H9 (cell line): ENCODE measurements at places on chromosomes 11 and 22.
A peak's percentile ranks its signal among the peaks of the same experiment; 100 is the strongest.

DNA sequence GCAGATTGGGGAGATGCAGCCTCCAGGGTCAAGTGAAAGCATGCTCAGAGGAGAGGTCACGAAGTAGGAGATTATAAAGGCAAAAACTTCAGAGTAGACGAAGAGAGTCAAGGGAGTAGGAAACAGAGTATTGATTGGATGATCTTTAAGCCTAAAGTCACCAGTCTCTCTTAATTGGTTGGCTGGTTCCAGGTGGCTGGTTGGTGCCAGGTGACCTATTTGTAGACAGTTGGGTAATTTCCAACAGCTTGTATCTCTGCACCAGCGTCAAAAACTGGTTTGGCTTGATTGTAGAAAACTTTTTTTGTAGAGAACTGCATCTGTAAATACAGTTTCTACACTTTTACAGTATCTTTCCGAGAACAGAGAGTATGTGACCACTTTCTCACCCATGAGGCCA is 75.7 kb upstream of the CCDC90B start:
- no peak for DNase-seq

DNA sequence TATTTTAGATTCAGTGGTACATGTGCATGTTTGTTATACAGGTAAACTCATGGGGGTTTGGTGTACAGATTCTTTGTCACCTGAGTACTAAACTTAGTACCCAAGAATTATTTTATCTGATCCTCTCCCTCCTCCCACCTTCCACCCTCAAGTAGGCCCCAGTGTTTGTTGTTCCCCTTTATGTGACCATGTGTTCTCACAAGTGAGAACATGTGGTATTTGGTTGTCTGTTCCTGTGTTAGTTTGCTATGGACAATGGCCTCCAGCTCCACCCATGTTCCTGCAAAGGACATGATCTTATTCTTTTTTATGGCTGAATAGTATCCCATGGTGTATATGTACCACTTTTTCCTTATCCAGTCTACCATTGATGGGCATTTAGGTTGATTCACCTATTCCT is 6.8 kb downstream of the SMIM38 start:
- DNase-seq = no peak

- DNase-seq = no peak
Measured at GRCh38 chr11:71083105-71083504, 169.3 kb downstream of the SHANK2 start.

GRCh38 chr11:64742889-64743590 is 902 bp downstream of the RASGRP2 start:
- peak; percentile 76 for DNase-seq

DNA sequence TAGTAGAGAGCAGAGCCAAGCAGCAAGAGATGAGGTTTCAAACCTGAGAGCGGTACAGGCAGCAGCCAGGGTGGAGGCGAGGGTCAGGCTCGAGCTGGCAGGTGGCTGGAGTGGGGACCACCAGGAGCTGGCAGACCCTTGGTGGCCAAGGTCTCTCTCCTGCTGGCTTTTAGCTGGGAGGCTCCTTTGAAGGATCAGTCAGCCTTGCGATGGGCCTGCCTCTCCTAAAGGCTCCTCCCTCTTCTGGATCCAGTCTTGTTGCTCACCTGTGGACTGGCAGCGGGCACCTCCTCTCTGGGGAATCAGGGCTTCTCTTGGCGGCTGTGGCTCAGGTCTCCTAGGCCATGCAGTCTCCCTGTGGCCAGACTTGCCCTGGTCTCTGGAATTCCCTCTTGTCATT is 24.8 kb downstream of the TPST2 start:
- no peak for DNase-seq

DNA sequence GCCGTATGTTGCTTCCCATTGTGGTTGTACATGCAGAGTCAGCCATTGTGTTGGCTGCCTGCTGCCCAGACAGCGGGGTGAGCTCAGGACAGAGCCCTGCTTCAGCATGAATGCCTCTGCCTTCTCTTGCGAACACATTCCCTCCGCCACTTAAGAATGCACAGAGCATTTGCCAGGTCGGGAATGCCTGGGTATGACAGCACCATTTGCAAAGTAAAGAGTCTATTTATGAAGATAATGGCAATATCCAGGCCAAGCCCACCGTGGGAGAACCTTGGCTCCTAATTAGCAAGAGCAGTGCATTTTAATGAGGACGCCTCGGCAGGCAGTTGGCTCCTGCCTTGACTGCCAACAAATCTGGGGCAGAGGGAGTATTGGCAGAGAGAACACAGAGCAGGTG is 62.5 kb upstream of the SORL1 start:
- peak; percentile 34 for DNase-seq

DNA sequence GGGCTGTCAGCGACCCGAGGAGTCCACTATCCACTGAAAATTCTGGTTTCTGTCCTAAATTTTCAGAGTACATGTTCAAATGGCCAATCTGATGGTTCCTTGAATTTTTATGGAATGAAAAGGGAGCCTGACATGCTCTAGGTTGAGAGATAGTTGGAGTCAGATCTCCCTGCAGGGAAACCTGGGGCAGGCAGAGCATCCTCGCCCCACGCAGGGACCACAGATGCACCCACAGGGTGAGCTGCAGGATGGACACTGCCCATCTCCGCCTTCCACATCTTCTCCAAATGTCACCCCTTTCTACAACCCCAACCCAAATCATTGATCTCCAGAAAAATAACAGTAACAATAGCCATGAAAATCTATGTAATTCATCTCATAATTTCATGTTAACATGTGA is 114.2 kb upstream of the IGLL5 start:
- no peak for DNase-seq

- no peak for DNase-seq
Measured at GRCh38 chr22:45328822-45329529, 19.2 kb downstream of the FAM118A start.

DNA sequence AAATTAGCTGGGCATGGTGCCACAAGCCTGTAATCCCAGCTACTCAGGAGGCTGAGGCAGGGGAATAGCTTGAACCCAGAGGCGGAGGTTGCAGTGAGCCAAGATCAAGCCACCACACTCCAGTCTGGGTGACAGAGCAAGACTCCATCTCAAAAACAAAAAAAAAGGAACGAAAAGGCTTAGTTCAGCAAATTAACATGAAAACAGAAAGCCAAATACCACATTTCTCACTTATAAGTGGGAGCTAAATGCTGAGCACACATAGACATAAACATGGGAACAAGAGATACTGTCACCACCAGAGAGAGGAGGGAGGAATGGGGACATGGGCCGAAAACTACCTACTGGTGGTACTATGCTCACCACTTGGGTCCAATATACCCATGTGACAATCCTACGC is 38.6 kb downstream of the SCGB1A1 start:
- DNase-seq = no peak

- DNase-seq = no peak
Measured at GRCh38 chr11:91396236-91397133, 828.1 kb upstream of the FAT3 start.

GRCh38 chr11:43738600-43739409 is 58.3 kb downstream of the HSD17B12 start:
- no peak for DNase-seq

DNA sequence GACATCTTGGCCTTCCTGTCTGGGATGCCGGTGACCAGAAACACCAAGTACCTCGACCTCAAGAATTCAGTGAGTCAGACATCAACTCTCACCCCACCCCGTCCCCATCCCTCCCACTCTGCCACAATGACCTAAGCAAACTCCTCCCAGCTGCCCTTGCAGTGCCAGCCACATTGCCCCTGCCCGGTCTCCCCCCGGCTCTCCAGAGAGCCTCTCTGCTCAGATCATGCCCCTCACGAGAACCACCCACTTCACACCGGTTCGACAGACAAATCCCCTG is 23.6 kb upstream of the MYRF start:
- no peak for DNase-seq

- no peak for DNase-seq
Measured at GRCh38 chr11:7307836-7308235, 56.1 kb downstream of the SYT9 start.

DNA sequence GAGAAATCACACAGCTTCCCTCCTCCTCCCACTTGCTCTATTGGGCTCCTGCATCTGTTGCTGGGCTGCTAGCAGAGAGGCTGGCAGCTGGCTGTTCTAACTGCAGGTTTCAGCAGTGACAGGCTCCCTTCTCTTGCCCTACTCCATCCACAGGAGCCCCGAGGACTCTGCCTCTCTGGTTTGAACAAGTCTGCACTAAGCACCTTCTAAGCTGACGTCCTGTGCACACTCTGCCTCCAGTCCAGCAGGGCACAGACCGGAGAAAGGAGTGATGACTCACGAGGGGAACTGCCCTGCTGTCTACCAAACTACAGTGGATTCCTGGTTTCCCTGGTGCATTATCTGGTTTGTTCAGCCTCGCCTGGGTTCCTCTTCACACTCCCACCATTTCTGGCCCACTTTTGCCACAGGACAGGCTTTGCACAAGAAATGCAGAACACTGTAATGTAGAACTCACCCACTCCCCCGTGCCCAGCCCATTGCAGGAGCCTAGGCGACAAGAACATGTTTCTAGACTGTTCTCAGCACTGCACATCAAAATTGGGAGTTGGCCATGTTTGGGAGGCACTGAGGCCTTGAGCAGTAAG is 26.0 kb downstream of the IL10RA start:
- DNase-seq = no peak

- peak; percentile 96 for DNase-seq
Measured at GRCh38 chr11:120013325-120014250, 124.3 kb downstream of the TRIM29 start.

DNA sequence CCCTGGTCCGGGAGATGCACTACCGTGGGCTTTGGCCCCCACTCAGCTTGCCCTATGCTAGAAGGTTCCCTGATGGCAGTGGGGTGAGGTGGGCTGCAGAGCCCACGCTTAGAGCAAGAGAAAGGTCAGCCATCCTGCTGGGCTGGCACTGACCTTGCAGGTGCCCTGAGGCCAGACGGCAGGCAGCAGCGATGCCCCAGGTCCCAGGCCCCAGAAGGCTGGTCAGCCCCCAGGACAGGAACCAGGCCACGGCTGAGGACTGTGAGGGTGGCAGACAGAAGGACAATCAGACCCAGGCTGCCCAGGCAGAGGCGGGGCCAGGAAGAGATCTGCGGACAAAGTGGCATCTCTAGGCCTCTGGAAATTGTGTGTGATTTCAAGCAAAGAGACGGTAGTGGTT is 231.7 kb downstream of the CTTN start:
- no peak for DNase-seq

GRCh38 chr11:2399488-2400068 is 972 bp upstream of the TSSC4 start:
- DNase-seq = peak; percentile 70

DNA sequence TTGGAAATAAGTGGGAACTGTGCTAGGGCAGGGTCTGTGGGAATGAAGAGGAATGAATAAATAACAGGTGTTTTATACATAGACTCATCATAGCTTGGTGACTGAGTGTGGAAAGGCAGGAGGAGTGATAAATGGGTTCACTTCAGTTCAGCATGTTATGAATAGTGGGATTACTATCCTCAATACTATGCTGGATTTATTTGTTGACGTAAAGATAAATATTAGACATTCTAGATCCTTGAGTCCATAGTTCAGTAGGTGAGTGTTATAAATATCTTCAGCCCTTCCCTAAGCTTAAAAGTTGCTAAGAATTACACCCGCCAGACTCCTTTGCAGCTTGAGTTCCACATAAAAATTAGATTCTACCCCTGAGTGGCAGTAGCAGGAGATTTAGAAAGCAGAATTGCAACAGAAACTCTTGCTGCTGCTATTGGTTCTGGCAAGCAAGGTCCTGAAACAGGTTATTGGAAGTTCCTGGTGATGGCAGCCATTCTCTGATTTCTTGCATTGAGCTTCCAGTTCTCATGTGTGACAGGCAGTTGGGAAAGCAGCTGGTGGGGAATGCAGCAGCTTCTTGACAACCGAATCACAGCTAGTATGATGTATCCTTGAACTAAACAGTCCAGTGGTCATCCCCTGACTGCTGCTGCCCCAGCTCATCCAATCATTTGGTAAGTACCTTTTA is 1558.9 kb downstream of the FAM181B start:
- no peak for DNase-seq

- DNase-seq = no peak
Measured at GRCh38 chr11:45275828-45276227, 10.3 kb downstream of the SYT13 start.

DNA sequence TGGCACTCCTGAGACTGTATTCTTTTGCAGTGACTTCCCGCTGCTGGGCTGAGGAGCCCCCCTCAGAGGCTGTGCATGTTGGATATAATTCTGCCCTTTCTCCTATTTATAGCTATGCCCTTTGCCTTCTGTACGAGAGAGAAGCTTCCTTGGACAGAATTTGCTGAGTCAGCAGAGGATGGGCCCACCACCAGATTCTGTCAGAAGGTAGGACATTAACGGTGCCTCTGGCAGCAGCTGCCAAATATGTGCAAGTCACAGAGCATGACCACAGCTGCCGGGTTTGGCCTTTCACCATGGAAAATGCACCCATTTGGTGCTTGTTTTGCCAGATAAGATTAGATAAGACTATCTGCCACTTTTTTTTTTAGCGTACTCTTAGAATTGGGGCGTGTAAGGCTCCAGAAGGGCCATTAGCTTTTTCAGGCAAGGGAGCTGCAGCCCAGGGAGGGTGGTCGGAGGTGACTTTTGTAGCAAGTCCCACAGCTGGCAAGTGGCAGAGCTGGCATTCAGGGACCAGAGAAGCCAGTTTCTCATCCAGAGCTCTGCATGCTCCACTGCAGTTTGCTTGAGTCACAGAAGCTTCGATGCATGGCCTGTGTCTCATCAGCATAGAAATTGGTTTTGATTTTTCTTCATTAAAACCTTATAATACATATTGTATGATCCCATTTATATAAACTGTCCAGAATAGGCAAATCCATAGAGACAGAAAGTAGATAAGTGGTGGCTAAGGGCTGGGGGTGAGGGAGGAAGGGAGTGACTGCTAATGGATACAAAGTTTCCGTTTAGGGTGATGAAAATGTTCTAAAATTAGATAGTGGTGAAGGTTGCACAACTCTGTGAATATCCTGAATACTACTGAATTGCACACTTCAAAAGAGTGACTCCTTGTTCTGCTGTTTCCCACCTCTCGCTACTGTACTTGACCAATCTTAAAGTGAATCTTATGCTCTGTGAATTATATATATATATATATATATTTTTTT is 15.8 kb downstream of the UPB1 start:
- DNase-seq = no peak

DNA sequence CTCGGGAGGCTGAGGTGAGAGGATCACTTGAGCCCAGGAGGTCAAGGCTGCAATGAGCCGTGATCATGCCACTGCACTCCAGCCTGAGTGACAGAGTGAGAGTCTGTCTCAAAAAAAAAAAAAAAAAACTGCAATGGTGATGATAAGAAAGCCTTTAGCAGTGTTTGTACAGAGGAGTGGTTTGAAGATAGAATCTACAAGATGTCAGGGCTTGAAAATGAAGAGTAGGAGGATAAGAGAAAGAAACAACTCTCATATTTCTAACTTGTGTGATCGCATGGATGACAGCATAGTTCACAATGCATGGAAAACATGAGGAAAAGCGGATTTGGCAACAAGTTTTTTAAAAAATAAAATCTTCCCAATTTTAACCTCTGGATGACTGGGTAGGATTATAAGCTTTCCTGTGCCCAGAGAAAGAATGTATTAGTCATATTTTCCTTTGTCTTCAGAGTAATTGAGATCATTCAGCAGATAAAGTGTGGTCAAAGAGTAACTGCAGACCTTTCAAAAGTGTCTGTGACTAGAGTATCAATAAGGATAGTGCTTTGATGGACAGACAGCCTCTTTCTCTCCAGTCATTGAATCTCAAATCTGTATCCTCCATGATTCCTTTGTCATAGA is 328.1 kb downstream of the CASP12 start:
- DNase-seq = no peak

GRCh38 chr11:334264-334994 is 13.8 kb upstream of the IFITM3 start:
- DNase-seq = peak; percentile 90
